ENCODE measurements at places on chromosomes 1 and 21.
A peak's percentile ranks its signal among the peaks of the same experiment; 100 is the strongest.

GRCh38 chr1:92095874-92096273, 15.7 kb downstream of the BTBD8 start:
- DNase-seq = no peak

GRCh38 chr1:116231752-116232151, 120.6 kb downstream of the MAB21L3 start:
- no peak for DNase-seq

GRCh38 chr1:223759273-223759672, 46.9 kb downstream of the CAPN2 start:
- no peak for DNase-seq

DNA sequence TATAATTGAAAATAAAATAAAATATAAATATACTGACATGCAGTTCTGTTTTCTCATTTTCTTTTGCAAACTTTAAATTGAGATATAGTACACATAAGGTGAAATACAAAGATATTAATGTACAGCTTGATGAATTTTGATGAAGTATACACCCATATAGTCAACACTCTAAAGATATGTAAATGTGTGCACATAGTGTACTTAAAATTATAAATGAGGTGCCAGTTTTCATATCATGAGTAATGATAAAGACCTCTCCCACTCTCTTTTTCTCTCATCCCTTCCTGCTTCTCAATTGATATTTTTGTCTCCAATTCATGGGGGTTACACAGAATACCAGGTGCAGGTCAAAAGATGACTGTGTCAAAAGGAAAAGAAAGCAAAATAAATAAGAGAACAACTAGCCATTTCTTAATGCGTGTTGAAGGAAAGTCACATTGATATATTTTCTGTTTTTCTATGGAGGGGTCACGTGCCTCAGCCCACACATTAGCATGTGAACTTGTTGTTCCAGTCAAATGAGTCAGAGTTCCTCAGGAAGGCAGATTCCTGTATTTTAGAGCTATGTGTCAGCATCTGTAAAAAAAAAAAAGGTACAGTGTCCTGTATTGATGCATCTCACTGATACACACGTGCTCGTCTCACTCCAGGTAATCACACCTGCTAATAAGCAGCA, 64.3 kb upstream of the HOOK1 start:
- DNase-seq = peak; percentile 83

- peak; percentile 77 for DNase-seq
Measured at GRCh38 chr1:204431310-204432184, 19.9 kb upstream of the PPP1R15B start.

- DNase-seq = peak; percentile 33
Measured at GRCh38 chr1:91166106-91166712, 144.4 kb upstream of the ZNF644 start.

DNA sequence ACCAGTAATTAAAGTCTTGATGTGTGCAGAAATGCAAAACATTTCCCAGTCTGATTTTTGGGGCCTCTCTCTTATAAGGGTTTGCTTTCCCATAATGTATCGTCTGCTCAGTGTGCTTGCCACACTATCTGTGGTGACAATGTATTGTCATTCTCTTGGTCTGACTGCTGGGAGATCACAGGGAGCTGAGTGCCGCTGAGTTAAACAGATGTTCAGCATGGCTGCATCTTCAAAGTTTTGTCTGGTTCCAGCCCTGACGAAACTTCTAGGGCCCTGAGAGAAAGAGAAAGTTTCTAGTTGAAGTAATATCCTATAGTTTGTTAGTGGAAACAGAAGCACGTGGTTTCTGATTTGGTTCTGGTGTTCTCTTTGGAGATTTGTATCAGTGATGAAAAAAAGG, 42.6 kb downstream of the DNM3 start:
- DNase-seq = no peak

DNA sequence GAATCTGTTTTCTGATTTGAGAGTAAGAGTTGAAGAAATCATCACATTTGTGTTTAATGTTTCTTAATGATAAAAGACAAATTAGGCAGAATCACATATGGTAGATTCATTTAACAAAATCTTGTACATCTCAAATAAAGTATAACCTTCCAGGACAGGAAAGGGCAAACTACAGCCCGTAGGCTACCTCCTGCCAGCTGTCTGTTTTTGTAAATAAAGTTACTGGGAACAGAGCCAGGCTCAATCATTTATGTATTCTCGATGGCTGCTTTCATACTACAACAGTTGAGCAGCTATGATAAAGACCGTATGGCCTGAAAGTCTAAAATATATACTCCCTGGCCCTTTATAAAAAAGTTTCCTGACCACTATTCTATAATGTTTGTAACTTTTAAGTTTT, 204.1 kb downstream of the COL24A1 start:
- DNase-seq = no peak

DNA sequence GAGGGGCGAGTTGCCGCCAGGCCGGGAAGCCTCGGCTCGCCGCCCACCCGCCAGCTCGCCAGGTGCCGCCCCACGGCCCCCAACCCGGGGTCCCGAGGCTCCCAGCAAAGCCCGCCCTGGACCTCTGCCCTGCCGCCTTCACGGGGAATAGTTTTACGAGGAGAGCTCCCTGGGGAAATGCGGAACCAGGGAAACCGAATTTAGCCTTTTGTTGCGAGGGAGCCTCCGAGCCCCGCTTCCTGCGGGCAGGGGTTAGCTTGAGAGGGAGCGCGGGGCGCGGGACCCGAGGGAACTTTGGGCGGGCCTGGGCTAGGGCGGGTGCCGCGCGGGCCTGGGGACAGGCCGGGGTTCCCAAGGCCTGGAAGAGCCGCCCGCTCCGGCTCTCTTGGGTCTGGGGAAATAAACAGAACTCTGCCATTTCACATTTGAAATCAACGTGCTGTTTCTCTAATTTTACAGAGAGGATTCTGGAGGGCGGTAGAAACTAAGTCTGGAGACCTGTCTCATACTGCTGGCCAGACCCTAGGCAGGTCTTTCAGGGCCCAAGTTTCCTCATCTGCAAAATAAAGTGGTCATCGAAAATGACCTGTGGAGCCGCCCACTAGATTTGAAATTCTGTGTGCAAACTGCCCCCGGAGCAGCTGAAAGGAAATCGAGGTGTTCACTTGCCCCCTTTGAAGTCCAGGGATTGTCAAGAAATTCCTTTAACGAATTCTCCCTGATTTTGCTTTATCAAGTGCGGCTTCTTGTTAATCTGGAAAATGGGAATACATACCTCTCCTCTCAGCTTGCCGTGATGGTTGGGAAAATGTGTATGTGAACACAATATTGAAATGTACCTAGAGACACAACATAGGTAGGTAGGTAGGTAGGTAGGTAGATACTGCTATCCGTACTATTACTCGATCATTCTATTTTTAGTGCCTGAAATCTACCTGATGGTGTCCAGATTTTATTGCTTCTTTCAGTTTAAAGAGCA, 749 bp upstream of the GLUL start:
- no peak for DNase-seq

DNA sequence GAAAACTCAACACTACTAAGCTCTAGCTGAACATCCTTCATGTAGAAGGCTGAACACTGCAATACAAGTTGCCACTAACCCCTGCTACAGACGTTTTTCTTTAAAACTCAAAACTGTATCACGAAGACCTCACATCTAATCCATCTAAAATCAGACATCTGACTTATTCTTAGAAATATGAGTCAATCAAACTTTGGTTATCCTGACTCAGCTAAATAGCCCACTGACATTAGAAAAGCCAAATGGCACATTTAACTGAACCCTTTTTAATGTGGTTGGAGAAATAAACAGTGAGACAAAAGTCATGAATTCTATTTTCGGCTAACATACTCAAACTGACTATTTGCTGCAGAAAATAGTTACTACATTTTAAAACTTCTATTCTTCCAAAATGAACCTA, 35.6 kb downstream of the WLS start:
- no peak for DNase-seq

Data from brain microvascular endothelial cell (primary cell).